ENCODE measurements at places on chromosomes 16 and 17.

DNA sequence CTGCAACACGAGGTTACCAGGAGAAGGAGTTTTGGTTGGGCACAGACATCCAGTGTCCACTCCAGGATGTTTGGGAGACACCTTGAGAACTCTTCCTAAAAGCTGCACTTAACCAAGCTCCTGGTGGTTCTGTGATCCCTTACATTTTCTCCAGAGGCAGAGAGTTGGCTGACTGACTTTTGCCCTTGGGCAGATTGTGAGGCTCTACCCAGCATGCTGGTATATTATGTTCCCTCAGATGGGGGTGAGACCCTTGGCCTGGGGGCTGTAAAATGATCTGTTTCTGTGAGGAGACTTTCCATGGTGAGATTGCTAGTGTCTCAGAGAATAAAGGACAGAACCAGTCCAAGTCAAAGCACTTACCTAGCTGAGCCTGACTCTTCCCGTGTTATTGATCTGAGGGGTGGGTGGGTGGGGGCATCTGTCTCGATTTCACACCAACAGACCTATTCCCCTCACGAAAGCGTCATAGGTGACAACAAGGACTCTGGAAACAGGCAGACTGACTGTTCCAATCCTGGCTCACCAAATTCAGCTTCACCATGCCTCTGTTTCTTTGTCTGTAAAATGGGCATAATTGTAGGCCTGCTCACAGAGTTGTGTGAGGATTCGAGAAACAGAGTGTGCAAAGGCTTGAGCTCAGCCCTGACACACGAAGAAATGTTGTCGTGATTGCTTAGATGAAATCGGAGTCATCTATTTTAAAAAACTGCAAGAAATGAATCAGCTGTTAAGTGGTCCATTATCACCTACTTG is 12.2 kb downstream of the USB1 start:
- DNase-seq, result no peak

GRCh38 chr17:83191388-83192160 is 112.2 kb downstream of the METRNL start:
- DNase-seq, result no peak

- no peak for DNase-seq
Observed at GRCh38 chr17:51398687-51399086, 138.3 kb downstream of the UTP18 start.

GRCh38 chr17:80345321-80345720 is 69.6 kb upstream of the ENDOV start:
- DNase-seq, result no peak

DNA sequence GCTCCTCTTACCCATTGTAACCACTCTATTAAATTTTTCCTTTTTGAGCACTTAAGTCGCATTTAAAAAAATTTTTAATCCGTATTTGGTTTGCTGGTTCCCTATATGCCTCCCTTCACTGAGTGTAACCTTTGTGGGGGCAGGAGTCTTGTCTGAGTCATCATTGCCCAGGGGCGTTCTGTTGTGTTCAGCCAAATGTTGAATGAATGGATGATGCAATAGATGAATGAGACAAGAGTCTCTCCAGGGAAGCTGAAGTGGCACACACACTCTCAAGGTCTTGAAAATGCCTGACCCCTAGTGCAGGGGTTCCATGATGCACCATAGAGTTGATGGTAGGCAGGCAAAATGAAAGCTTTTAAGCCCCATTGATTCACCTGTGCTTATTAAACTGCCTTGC is 123.0 kb upstream of the RBFOX1 start:
- no peak for DNase-seq

GRCh38 chr16:50697881-50698767 is 4.7 kb downstream of the NOD2 start:
- DNase-seq, result no peak

DNA sequence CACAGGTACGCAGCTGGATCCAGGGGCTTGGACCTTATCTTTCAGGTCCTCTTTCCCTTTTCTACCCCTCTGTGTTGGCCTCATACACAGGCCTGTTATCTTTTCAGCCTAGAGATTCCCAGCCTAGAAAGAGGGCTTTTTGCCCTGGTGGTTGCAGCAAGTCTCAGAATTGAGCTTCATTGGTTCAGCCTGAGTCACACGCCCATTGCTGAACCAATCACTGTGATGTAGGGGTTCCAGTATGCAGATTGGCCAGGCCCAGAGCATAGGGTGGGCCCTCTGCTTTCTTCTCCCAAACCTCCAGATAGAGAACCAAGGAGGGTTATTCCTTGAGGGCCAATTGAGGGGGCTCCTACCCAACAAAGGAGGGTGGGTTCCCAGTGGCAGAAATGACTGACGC is 32.8 kb downstream of the GPT2 start:
- no peak for DNase-seq

GRCh38 chr17:31858642-31859486 is at the start of gene COPRS:
TSS of gene COPRS (minus strand) at chr17:31859244. CDS start at chr17:31859199, 45 bp downstream.
- DNase-seq, result peak; percentile 82

GRCh38 chr17:75350706-75351105 is 54.8 kb downstream of the GRB2 start:
- DNase-seq, result no peak

- DNase-seq, result no peak
Observed at GRCh38 chr17:1119924-1120323, 59.9 kb downstream of the ABR start.

GRCh38 chr16:5506021-5506420 is 408.4 kb upstream of the EEF2KMT start:
- no peak for DNase-seq

DNA sequence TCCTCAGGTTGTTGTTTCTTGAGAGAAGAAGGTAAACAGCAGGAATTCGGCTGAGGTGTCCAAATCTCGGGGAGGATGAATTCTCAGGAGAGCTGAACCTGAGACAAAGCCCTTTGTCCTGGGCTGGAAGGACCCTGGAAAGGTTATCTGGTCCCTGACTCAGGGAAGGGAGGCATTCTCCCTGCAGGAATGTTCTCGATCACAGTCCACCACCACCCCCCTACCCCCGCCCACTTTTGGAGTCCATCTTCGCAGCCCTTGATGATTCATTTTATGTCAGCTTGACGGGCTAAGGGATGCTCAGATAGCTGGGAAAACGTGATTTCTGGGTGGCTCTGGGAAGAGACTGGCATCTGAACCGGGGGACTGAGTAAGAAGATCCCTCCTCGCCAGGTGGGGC is 1.4 kb upstream of the CEP295NL start:
- DNase-seq, result no peak

- DNase-seq, result no peak
Observed at GRCh38 chr17:19652595-19652994, 4.0 kb downstream of the ALDH3A2 start.

DNA sequence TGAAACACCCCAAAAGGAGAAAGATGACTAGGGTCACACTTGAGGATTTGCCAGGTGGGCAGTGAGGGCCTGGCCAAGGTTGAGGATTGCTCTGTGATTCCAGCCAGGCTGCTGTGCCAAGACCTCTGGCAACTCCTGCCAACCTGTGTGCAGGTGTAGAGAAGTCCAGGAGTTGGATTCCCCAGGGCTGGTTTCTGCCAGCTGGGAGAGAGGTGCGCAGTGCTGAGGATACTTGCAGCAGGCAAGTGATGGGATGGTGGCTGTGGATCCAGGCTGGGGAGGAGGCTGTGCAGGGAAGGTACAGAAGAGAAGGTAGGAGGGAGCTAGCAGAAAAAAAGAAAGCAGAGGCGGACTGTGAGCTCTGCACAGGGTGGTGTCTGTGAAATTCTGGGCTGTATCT is 6.6 kb downstream of the RIPOR1 start:
- no peak for DNase-seq

DNA sequence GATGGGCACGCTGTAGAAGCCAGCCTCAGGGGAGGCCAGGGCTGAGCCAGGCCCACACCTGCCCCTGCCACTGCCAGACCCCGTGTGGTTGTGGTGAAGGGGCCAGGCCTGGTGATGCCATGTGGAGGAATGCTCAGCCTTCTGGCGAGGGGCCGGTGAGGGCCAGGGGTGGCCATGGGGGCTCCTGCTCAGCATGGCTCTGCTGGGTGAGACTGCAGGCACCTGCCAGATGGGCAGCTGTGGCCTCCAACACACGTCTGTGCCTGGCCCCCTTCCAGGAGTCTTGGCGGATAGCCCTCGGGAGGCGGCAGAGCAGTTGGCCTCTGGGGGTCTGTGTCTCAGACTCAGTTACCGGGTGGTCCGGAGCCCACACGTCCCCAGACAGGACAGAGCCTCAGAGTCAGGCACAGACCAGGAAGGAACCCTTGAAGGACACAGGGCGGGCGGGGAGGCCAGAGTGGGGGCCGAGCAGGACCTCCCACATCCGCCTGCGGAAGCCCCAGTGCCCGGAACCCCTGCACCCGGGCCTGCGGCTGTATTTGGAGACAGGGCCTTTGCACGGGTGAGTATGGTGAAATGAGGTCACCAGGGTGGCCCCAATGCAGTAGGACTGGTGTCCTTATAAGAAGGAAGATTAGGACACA is 22.5 kb upstream of the CHMP6 start:
- no peak for DNase-seq

All from H1 (cell line).